GM12865 (cell line): ENCODE measurements at places on chromosomes 2 and 18.

DNA sequence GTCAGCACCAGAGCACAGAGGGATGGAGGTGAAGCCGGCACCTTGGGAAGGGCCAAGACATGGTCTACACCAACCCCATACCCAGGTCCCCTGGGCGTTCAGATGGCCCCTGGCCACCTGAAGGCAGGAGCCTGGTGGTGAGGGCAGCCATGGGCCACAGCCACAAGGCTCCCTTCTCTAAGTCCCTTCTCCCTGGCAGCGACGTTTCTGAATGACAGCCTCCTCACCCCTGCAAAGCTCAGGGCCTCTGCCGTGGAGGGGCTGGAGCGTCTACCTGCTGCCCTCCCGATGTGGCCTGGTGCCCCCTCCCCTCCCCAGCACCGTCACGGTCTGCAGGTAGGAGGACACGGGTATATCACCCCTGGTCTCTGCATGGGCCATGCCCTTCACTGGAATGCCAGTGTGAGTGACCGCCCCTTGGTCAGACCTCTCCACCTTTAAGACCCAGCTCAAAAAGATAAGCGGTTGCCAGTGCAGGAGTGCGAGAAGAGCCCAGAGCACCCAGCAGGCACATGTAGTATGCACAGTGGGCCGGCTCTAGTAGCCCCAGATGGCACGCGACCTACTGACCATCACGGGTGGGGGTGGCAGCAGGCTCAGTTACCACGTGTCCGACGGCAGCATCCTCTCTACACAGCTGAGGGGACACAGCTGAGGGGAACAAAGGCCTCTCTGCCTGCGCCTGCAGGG lies 46.6 kb downstream of the HS6ST1 start:
- DNase-seq, result no peak

GRCh38 chr2:160555420-160556071 lies 61.9 kb upstream of the RBMS1 start:
- DNase-seq, result no peak

- no peak for DNase-seq
Observed at GRCh38 chr2:236239276-236240065, 24.7 kb downstream of the ASB18 start.

- DNase-seq, result no peak
Observed at GRCh38 chr18:6336239-6336638, 78.5 kb downstream of the L3MBTL4 start.

DNA sequence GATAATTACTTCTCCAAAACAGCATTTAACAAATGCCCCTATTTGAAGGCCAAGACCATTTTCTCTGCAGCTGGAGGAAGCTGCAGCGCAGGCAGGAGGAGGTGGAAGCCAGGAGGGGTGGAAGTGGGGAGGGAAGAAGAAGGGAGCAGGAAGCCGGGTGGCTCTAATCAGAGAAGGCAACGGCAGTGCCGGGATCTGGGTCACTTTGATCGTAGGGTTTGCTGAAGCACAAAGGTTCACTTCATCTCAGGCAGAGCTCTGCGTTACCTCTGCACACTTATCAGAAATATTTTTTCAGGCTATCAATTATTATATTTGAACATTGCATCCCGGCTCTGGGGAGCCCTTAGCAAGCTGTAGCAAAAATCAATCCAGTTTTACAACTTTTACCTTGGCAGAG lies 315.8 kb upstream of the POU3F3 start:
- DNase-seq, result no peak

GRCh38 chr18:57764087-57764486 lies 39.0 kb downstream of the ATP8B1 start:
- no peak for DNase-seq

GRCh38 chr2:46290078-46290477 lies 7.1 kb upstream of the EPAS1 start:
- no peak for DNase-seq

DNA sequence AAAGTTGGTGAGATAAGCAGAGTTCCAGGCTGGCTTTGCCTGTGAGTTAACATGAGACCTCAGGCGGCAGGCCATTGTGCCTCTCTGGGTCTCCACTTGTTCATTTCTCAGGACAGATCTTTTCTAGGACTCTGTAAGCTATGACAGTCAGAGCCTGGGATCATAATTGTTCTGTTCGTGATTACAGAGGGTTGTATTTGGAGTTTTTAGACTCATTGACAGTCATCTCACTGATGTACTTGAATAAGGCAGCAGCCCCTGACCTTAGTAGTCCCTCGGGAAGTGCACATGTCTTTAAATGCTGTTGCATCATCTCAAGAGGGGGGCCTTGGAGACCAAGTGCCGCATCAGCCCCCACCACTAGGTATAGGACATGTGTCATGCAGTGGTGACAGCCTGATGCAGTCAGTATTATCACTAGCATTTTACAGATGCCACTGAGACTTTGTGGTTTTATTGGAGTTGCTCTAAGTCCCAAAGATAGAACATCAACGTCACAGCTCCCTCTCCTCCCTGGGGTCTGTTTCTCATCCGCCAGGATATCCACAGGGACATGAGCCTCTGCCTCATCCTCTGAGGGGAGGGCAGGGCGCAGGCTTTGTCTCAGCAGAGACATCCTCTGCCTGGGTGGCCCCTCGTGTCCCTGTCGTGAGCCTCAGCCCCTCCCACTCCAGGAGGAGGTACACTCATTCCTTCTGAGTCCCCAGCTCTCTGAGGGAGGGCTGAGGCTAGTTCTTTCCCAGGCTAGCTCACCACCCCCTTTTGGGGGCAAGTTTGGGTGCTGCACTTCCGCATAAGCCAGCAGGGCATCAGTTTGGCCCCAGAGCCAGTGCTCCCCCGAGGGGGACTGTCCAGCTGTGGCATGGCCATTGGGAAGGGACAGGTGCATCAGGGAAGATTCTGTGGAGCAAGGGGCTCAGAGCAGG lies 14.1 kb downstream of the GLI2 start:
- DNase-seq, result no peak
